ENCODE measurements at places on chromosomes 6 and 20.

- peak; percentile 58 for DNase-seq
These were observed 129.5 kb upstream of the SGK1 start for GRCh38 chr6:134447423-134447822.

DNA sequence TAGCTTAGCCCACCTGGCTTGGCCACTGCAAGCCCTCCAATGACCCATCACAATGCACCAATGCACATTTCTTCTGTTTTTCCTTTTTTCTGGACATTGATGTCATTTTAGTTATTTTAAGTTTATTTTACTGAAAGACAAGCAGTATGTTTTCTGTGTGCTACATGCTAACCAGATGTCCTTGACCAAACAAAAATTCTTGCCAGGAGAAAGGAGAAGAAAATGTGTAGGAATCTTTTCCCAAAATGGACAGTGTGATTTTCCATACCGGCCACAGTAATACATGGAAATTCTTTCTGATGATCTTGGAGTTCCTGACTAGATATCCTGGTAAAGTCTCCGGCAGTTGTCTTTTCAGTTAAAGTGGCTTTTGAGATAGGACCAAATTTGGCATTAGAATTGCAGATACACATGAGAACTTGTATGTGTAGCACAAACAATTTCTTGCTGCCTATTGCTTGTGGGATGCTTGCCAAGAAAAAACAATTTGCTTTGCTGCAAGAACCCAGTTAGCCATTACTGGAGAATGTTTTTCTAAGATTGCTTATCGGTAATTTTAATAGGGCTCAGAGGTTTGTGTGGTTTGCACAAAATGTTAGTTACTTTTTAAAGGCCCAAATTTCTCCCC is 696.5 kb upstream of the CITED2 start:
- peak; percentile 90 for DNase-seq

GRCh38 chr20:10550204-10551118 is 115.4 kb downstream of the SLX4IP start:
- DNase-seq: no peak

GRCh38 chr6:21265730-21266044 is 327.9 kb upstream of the SOX4 start:
- DNase-seq: no peak

DNA sequence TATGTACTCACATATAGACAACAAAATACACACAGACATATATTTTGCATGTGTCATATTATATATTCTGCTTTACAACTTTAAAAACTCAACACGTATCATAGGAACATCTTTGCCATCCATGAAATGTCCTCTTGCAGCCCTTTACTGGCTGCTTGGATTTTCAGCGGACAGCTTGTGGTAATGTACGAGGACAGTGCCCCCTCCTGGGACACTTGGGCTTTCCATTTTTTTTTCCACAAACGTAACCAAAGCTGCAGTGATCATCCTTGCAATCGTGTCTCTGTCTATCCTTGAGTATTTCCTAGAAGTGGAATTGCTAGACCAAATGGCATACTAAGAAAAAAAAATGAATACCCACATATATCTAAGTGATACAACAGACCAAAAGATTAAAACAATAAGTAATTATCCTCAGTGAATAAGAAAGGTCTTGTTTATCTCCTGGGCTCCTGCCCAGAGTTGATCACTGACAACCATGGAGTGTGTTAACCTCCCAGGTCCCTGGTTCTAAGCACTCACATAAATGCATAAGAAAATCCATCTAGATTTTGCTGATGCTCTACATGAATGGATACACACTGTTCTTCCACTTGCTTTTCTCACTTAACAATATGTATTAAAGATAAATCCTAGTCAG is 18.1 kb downstream of the BPI start:
- DNase-seq: peak; percentile 65

GRCh38 chr6:139369568-139370282 is 4.7 kb downstream of the CITED2 start:
- peak; percentile 89 for DNase-seq

DNA sequence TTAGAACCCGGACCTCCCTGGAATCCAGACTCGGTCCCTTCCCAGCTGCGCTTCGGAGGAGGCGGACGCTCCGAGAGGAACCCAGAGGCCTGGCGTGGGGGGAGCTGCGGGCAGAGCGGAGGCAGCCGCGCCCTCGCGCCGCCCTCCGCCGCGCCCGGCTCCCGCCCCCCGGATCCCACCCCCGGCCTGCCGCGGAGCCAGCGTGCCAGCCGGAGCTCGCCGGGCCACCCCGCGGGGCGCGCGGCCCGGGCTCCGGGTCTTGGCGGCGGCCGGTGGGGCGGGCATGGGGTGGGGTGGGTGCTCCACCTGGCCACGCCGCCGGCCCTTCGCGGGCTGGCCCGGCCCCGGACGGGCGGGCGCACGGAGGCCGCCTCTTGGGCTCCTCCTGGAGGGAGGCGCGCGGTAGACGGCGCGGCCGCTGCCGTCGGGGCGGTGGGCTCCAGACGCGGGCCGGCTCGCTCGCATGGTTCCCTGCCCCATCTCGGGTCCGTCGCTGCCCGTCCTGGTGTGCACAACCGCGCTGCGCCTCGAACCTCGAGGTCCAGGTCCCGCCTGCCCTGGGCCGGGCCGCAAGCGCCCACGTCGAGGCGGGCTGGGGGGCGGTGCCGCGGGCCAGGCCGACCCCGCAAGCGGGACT is 592 bp upstream of the CDYL start:
- peak; percentile 64 for DNase-seq

Data from fibroblast of upper back skin (primary cell).